ENCODE measurements at places on chromosomes 6 and 20.
A peak's percentile ranks its signal among the peaks of the same experiment; 100 is the strongest.

DNA sequence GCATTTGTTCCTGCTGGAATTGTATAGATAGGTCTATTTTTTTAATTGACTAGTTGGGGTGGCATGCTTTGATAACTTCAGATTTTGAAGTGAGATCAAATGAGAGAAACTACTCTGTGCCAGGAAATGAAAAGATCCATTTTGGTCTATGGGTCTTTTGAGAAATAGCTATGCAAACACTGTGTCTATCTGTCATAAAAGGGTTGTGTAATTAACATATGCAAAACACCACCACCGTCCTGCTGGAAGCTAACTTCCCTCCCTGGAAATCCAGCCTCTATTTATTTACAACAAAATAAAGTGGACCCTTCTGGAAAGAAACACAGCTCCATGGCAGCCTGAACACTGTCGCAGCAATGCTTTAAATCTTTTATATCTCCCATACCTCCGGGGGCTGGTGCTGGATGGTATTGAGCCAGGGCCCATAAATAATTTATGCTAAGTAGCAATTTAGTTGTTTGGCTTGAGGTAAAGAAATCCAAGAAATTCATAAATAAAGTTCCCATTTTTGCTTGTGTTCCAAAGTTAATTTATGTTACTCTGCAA, 244.2 kb upstream of the POU3F2 start:
- no peaks in the 10 kb centered on the region for H3K27me3 ChIP-seq
- DNase-seq: no peak
- no peaks in the 10 kb centered on the region for H3K4me1 ChIP-seq
- no peak overlapping the region for H3K27ac ChIP-seq
- no peaks in the 10 kb centered on the region for H3K36me3 ChIP-seq

- H3K27ac ChIP-seq: no peak overlapping the region
- H3K27me3 ChIP-seq: no peaks in the 10 kb centered on the region
- H3K36me3 ChIP-seq: peaks cover 16% of the 10 kb centered on the region
- H3K4me3 ChIP-seq: peak overlapping the region; percentile 90
- no peak for DNase-seq
Measured at GRCh38 chr20:17571153-17571527, 1.3 kb downstream of the DSTN start.

GRCh38 chr6:16950825-16951495, 150.9 kb upstream of the STMND1 start:
- peaks cover 2% of the 10 kb centered on the region for H3K4me1 ChIP-seq
- no peak overlapping the region for H3K4me3 ChIP-seq
- no peaks in the 10 kb centered on the region for H3K36me3 ChIP-seq
- no peak for DNase-seq
- H3K27me3 ChIP-seq: no peaks in the 10 kb centered on the region

- no peak for DNase-seq
- no peak overlapping the region for H3K27ac ChIP-seq
- no peaks in the 10 kb centered on the region for H3K36me3 ChIP-seq
Measured at GRCh38 chr6:131115651-131116050, 19.6 kb upstream of the AKAP7 start.

GRCh38 chr20:18978311-18978710, 164.7 kb downstream of the SCP2D1 start:
- H3K4me3 ChIP-seq: no peak overlapping the region
- no peaks in the 10 kb centered on the region for H3K36me3 ChIP-seq
- no peak for DNase-seq
- no peaks in the 10 kb centered on the region for H3K4me1 ChIP-seq
- H3K27me3 ChIP-seq: no peaks in the 10 kb centered on the region

GRCh38 chr6:5684320-5685053, 322.2 kb downstream of the NRN1 start:
- DNase-seq: no peak
- no peaks in the 10 kb centered on the region for H3K36me3 ChIP-seq
- no peak overlapping the region for H3K27ac ChIP-seq
- no peaks in the 10 kb centered on the region for H3K4me1 ChIP-seq

- H3K4me1 ChIP-seq: peaks cover 4% of the 10 kb centered on the region
- DNase-seq: no peak
- no peak overlapping the region for H3K27ac ChIP-seq
- H3K4me3 ChIP-seq: no peak overlapping the region
- no peaks in the 10 kb centered on the region for H3K36me3 ChIP-seq
Measured at GRCh38 chr6:21527731-21528130, 65.8 kb upstream of the SOX4 start.

DNA sequence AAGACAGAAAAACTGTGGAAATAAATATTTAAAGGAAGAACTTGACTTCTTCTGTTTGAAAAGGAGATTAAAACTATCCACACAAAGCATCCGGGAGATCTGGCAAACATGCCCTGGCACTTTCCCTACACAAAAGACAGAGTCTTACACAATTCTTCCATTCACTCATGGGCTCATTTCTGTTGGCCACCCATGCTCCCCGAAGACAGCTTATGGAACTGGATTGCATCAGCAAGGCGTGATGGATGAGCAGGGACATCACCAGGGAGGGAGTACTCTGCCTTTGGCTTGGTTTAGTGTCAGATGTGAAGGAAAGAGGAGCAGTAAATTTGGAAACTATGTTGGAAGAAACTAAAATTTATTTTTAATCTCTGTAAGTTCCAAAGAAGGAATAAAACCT, 379.3 kb downstream of the CD109 start:
- H3K4me1 ChIP-seq: no peaks in the 10 kb centered on the region
- DNase-seq: no peak
- no peak overlapping the region for H3K4me3 ChIP-seq
- no peaks in the 10 kb centered on the region for H3K27me3 ChIP-seq
- H3K27ac ChIP-seq: no peak overlapping the region

DNA sequence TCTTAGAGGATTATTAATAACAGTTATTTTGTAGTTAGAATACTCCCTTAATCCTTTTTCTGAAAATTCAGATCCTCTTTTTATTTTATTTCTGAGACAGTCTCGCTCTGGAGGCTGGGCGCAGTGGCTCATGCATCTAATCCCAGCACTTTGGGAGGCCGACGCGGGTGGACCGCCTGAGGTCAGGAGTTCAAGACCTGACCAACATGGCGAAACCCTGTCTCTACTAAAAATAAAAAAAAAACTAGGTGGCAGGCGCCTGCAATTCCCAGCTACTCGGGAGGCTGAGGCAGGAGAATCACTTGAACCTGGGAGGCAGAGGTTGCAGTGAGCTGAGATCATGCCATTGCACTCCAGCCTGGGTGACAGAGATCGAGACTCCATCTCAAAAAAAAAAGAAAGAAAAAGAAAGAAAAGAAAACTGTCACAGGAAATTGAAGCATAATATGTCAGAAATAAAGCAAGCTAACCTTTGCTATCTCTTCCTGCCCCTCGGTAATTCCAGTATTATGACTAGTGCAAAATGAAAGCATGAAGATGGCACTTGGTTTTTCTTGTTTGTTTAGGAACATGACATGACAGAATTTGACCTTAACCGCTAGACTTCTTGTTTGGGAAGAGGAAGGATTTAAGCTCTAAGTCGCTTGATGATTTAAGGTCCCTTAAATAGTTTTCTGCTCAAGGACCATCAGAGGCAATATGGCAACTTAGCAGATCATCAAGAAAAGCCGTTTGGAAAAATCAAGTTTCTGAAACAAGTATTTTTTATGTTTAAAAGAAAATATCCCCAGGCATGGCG, 1.8 kb upstream of the RBM39 start:
- H3K27me3 ChIP-seq: no peaks in the 10 kb centered on the region
- no peaks in the 10 kb centered on the region for H3K4me1 ChIP-seq
- H3K36me3 ChIP-seq: peaks cover 19% of the 10 kb centered on the region
- peak overlapping the region; percentile 92 for H3K4me3 ChIP-seq

GRCh38 chr6:43014434-43014909, 423 bp downstream of the KLHDC3 start:
- peak overlapping the region; percentile 100 for H3K4me3 ChIP-seq
- H3K4me1 ChIP-seq: peaks cover 8% of the 10 kb centered on the region
- peak overlapping the region; percentile 84 for H3K27ac ChIP-seq
- no peak for DNase-seq
- H3K36me3 ChIP-seq: peaks cover 58% of the 10 kb centered on the region
- no peaks in the 10 kb centered on the region for H3K27me3 ChIP-seq

GRCh38 chr6:30006170-30007131, 54.6 kb upstream of the POLR1H start:
- H3K27ac ChIP-seq: no peak overlapping the region
- no peaks in the 10 kb centered on the region for H3K36me3 ChIP-seq
- DNase-seq: peak; percentile 60
- peak overlapping the region; percentile 45 for H3K4me3 ChIP-seq
- no peaks in the 10 kb centered on the region for H3K4me1 ChIP-seq

DNA sequence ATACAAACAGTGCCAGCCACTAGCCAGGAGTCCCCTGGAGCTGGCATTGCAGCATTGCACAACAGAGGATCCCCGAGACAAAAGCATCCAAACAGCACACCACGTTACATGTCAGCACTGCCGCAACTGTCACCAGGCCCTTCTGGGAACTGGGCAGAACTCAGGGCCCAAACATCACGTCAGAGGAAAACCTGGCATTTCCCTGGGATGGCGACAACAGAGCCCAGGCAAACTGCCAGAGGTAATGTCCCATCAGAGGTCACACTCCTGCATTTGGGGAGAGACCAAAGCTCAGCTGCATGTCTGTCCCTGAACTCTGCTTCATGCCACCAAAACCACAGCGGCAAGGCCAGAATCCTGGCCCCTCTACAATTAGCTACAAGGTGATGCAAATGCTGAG, 36.3 kb downstream of the PPP1R3G start:
- no peaks in the 10 kb centered on the region for H3K36me3 ChIP-seq
- H3K27me3 ChIP-seq: no peaks in the 10 kb centered on the region
- H3K27ac ChIP-seq: no peak overlapping the region

DNA sequence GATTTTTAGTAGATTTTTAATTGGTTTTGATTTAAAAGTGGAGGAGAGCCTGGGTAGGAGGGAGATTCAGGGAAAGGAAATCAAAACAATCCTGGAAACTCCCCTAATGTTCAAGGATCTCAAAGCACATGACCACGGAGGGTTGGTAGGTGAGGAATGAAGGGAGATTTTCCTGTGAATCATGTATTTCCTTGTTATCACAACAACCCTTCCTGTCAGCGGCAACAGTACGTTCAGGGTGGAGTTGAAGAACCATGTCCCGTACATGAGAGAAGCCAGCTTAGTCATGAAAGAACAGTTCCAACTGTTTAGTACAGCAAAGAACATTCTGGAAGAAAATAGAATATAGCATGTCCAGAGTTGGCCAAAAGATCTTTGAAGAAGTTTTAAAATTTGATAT, 79.4 kb upstream of the SCAF8 start:
- no peaks in the 10 kb centered on the region for H3K36me3 ChIP-seq
- no peak for DNase-seq
- H3K4me3 ChIP-seq: no peak overlapping the region
- H3K4me1 ChIP-seq: peaks cover 3% of the 10 kb centered on the region
- H3K27ac ChIP-seq: no peak overlapping the region

GRCh38 chr20:38393259-38393658, 41.9 kb downstream of the SNHG17 start:
- H3K27ac ChIP-seq: no peak overlapping the region
- peak; percentile 30 for DNase-seq
- H3K27me3 ChIP-seq: no peaks in the 10 kb centered on the region
- peaks cover 8% of the 10 kb centered on the region for H3K4me1 ChIP-seq
- no peaks in the 10 kb centered on the region for H3K36me3 ChIP-seq

- H3K4me3 ChIP-seq: no peak overlapping the region
- no peaks in the 10 kb centered on the region for H3K27me3 ChIP-seq
- no peak for DNase-seq
- H3K36me3 ChIP-seq: no peaks in the 10 kb centered on the region
- H3K27ac ChIP-seq: no peak overlapping the region
- peaks cover 2% of the 10 kb centered on the region for H3K4me1 ChIP-seq
Measured at GRCh38 chr6:38599966-38600550, 39.7 kb downstream of the BTBD9 start.

- no peaks in the 10 kb centered on the region for H3K4me1 ChIP-seq
- peak; percentile 94 for DNase-seq
- H3K27me3 ChIP-seq: no peaks in the 10 kb centered on the region
- no peak overlapping the region for H3K4me3 ChIP-seq
- H3K36me3 ChIP-seq: no peaks in the 10 kb centered on the region
Measured at GRCh38 chr20:32521780-32522525, 63.2 kb downstream of the NOL4L start.

DNA sequence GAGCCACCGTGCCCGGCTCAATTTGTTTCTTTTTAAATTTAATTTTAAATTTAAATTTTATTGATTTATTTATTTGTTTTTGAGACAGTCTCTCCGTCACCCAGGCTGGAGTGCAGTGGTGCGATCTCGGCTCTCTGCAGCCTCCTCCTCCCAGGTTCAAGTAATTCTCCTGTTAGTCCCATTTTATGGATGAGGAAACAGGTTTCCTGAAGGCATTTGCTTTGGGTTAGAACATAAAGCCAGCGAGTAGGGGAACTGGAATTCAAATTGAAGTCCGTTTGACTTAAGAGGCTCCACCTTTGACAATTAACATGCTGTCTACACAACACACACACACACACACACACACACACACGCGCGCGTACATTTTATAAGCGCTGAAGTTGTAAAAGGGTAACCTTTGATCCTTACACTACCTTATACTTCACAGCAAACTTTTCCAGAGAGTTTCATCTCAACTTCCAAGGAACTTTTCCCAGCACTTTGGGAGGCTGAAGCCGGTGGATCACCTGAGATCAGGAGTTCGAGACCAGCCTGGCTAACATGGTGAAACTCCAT, 232.0 kb downstream of the BCAS1 start:
- no peak overlapping the region for H3K27ac ChIP-seq
- DNase-seq: no peak
- H3K4me3 ChIP-seq: no peak overlapping the region
- no peaks in the 10 kb centered on the region for H3K36me3 ChIP-seq
- no peaks in the 10 kb centered on the region for H3K4me1 ChIP-seq

DNA sequence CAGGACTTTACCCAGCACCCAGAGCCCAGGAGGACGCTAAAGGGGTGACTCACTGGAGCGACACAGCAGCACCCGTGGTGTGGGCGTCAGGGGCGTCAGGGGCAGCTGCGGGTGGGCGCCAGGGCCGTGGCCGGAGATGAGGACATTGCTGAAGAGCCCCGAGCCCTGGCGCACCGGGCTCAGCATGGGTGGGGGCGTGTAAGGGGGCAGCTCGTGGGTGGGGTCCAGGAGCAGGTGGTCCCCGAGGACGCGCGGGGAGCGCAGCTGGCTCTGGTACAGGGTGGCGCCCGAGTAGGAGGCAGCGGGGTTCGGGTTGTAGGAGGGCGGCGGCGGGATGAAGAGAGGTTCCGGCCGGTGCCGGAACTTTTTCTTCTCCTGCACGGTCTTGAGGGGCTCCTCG, 41.6 kb upstream of the MRPS10 start:
- H3K27ac ChIP-seq: no peak overlapping the region
- H3K27me3 ChIP-seq: no peaks in the 10 kb centered on the region
- H3K36me3 ChIP-seq: no peaks in the 10 kb centered on the region

- H3K4me3 ChIP-seq: no peak overlapping the region
- H3K4me1 ChIP-seq: no peaks in the 10 kb centered on the region
- no peaks in the 10 kb centered on the region for H3K27me3 ChIP-seq
- peaks cover 54% of the 10 kb centered on the region for H3K36me3 ChIP-seq
Measured at GRCh38 chr20:35000311-35000921, 44.7 kb downstream of the MYH7B start.

Data from endodermal cell (in vitro differentiated cells).